ENCODE measurements at places on chromosomes 1 and 21.
A peak's percentile ranks its signal among the peaks of the same experiment; 100 is the strongest.

DNA sequence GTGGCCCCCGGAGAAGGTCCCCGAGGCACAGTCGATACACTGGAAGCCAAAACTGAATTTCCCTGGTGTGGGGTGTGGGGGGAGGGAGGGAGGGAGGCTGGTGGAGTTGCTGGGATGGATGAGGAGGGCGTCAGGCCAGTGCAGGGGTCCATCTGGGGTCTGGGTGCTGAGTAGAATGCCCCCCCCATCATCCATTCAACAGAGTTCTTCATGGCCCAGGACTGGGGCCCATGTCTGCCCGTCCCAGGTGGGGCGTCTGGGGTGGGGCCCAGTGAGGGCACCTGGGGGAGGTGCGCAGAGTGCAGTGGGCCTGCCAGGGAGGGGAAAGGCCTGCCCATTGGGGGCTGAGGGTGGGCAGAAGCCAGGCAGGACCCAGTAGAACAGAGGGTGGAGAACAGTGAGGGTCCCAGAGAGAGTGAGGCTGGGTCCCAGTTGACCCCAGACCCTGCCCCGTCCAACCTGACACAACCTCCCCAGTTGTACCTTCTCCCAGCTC lies 1.9 kb downstream of the TNFRSF18 start:
- no peak for DNase-seq

DNA sequence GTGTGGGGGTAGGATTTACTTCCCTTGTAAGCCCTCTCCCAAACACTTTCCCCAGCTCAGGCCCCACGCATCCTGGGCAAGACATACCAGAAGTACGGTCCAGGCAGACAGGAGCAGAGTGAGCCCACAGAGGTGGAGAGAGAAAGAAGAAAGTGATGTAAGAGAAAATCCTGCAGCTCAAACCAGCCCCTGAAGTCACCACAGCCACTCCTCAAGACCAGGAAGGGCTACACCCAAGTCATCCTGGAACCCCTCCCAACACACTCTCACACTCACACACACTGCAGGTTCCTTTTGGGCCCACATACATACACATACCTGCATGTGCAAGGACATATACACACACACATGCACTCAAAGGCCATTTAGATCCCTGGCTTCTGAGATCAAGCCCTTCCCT lies 106.8 kb downstream of the SYT2 start:
- DNase-seq: no peak

- DNase-seq: no peak
Measured at GRCh38 chr1:213605732-213606131, 382.0 kb upstream of the PROX1 start.

- no peak for DNase-seq
Measured at GRCh38 chr1:18148461-18148860, 40.9 kb downstream of the IGSF21 start.

DNA sequence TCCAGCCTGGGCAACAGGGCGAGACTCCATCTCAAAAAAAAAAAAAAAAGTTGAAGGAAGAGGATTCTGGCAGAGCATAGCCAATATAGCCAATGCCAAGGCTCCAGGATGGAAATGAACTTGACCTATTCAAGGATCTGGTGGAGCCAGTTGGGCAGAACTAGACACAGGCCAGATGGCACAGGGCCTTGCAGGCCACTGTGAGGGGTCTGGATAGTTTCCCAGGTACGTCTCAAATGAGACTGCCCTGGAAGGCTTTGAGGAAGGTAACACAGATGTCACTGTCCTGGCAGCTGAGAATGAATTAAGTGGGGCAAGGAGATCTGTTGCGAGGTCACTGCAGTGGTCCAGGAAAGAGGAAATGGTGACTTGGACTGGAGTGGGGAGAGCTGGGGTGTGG lies 12.0 kb upstream of the ARHGEF19 start:
- no peak for DNase-seq

DNA sequence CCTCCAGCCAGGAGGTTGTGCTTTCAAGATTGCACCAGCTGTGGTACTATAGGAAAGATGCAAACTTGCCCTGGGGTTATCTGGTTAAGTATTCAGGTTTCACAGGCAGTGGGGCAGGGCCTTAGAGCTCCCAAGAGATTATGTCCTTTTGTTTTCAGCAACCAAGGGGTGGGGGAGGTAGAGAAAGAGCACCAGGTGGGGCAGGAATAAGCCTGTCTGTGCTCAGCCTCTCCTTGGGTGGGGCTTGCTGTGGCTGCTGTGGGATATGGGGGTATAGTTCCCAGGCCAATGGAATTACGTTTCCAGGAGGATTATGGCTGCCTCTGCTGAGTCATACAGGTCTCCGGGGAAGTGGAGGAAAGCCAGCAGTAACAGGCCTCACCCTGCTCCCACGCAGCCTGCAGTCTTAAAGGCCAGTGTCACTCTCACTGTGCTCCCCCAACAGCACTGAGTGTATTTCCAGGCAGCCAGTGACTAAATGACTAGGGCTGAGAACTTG lies 508.6 kb downstream of the RWDD3 start:
- DNase-seq: peak; percentile 8

DNA sequence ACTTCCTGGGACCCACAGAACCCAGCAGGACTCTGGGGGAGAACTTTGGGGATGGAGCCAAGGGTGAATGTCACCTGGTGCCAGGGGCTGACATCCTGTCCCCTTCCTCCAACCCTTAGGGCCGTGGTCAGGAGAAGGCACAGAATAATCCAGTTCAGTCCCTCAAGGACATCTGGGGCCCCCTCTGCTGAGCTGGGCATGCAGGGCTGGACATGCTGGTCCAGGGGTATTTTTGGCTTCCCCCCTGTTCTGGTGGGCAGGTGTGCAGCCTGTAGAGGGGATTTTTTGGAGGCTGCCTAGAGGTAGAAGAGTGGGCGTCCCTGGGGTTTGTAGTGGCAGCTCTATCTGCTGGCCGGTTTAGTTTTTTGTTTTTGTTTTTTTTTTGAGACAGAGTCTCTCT lies 3.4 kb upstream of the CROCC start:
- DNase-seq: no peak

DNA sequence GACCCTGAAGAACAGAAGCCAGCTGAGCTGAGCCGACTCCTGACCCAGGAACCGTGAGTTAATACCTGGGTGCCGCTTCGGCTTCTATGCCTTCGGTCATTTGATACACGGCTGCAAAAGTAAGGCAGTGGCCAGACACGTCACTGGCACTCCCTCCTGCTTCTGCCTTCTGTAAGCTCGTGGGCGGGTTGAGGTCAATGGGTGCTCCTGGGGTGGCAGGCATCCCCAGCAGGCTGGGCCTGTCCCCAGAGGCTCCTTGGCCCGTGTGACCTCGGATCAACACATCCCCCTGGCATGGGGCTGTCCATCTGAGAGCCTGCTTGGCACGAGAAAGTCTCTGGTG lies 35.7 kb upstream of the COL6A1 start:
- DNase-seq: no peak

GRCh38 chr1:178684111-178684510 lies 40.9 kb upstream of the RALGPS2 start:
- no peak for DNase-seq

- DNase-seq: peak; percentile 32
Measured at GRCh38 chr1:56821462-56821797, 2.2 kb upstream of the FYB2 start.

- no peak for DNase-seq
Measured at GRCh38 chr1:82897549-82897948, 1096.8 kb downstream of the ADGRL2 start.

DNA sequence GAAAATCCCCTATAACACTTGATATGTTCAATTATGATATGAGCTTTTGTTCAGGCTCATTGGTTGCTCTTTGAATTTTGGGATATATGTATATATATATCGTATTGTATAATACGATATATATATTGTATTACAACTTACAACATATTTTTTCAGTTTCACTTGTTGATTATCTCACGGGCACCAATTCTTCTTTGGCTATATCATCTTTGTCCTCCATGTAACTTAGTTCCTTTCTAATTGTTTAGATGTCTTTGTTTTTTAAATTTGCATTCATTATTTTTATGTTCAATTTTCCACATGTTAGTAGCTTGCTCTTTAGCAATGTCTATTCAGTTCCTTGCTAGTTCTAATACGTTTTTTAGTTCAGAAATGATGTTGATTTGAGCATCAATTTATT lies 150.0 kb downstream of the BACH1 start:
- DNase-seq: no peak

DNA sequence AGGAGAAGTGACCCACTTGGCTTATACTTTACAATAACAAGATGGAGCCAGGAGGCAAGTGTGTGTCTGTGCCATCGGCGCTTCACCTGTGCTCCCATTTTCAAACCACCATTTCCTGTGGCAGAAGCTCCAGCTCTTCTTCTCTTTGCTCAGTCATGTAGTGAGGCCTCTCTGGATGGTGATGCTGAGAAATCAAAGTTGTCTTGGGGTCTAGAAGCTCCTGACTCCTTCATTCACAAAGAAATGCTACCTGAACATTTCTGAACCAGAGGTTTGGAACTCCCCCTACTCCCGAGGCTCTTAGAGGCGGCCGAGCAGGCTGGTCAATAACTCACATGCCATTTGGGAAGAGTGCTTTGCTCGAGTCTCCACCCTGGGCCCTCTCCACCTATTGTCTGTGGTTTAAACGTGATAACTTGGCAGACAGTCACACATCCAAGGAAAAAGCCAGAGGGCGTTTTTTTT lies 18.0 kb downstream of the SLAMF1 start:
- no peak for DNase-seq

DNA sequence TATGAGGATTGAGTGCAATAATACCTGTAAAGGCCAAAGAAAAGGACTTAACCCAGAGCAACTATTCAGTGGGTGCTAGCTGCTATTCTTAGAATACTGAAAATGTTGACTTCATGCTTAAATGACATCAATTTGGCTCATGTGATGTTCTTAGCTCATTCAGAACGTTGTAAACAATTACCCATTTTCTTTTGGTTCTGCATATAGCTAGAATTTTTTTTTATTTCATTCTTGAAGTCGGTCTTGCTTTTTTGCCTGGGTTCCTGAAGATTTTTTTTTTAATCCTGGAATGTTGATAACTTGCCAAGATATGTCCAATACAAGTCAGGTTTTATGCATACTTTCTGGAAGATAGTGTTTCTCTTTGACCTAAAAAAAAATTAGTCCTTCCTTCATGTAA lies 772.0 kb downstream of the LTN1 start:
- no peak for DNase-seq

GRCh38 chr1:167371030-167371429 lies 147.3 kb downstream of the CD247 start:
- DNase-seq: no peak

DNA sequence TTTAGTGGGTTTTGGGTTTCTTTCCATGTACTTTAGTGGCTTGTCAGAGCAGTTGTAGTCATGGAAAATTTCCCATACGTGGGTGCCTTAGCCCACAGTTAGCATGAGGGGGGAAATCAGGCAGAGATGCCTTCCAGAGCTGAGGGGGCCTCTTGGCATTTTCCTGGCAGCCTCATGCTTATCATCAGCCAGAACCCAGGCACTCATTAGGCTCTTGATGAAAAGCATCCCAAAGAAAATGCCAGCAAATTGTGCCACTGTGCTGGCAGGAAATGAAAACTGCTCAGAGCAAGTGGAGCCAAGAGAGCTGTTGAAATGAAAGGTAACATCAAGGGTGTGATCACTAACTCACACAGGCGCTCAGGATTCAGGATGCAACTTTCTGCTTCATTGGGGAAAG lies 128.0 kb downstream of the TNNI3K start:
- peak; percentile 30 for DNase-seq

DNA sequence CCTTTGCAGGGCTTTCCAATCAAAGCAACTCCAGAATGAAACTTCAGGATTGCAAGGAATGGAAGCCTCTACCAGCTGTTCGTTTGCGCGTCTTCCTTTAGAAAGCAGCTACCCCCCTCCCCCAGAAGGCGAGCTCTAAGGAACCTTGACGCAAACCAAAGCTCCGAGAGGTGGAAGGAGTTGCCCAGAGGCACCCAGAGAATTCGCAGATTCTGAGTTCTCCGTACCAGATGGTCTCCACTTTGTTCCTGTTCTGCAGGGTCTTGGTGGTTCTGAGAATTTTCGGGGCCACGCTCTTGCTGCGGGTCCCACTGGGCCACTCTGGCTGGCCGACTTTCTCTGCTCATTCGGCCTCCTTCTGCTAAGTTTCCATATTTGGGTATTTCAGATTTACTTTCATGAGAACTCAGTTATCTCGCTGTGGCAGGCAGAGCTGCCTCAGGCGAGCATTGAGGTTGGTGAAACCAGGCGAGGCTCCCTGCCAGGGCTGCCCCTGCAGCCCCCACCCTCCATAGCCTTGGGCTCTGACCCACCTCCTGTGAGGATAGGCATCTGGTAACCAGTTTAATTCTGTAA lies 801 bp downstream of the TRAF5 start:
- peak; percentile 73 for DNase-seq

- peak; percentile 75 for DNase-seq
Measured at GRCh38 chr1:39091845-39092645, 65.9 kb downstream of the NDUFS5 start.

DNA sequence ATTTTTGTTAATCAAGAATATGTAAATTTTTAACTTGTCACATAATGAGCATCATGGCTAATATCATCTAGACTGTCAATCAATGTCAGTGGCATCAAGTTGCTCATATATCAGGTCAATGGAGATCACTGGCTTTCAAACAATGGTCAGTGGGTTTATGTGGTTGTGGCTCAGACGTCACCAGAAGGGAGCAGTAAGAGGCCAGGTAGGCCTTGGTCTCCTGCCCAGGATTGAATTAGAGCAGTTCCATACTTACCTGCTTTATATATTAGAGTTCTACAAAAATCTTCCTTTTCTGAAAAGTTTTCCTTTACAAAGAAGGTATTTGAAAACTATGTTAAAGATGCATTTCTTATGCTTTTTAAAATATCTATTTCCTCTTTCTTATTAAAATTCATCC lies 206.3 kb upstream of the B3GALT2 start:
- DNase-seq: no peak

GRCh38 chr1:151902858-151903257 lies 6.5 kb downstream of the THEM4 start:
- DNase-seq: no peak

DNA sequence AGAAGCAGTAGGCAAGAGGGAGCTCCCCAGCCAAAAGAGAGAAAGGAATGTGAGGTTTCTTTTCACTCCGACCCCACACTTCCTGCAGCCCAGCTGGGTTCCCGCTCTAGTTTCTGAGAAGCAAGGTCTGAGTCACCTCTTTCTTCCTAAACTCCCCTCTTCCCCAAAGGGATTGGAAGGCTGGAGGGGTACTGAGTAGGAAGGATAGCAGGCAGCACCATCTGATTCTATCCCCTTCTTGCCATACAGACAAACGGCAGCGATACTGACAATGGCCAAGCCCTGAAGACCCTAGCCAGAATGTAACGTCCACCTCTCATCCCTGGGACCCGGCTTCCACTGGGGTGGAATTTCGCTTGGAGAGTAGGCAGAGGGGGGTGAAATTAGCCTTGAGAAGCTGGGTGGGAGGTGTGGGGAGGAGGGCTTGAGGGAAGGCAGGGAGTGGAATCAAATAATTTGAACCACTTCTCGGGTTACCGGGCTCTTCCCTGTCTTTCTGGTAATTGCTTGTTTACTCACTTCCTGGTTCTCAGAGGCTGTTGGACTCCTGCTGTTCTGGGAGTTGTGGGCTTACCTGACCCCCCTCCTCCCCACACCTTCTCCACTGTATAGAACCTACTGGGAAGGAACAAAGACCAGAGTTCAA lies 13.2 kb downstream of the IER5 start:
- peak; percentile 28 for DNase-seq

DNA sequence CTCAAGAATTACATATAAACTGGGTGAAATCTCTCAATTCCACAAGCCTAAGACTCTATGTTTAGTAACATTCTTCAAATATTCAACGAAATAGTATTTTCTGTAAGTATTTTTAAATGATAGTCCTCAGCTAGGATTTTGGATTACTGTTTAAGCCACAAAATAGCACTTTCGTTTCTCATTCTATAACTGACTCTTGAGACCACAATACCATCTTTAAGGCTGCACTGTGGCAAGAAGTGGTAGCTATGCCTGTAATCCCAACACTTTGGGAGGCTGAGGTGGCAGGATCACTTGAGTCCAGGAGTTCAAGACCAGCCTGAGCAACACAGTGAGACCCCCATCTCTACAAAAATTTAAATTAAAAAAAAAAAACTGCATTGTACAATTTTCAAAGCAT lies 126.7 kb downstream of the CDC42BPA start:
- DNase-seq: no peak
